ENCODE measurements at places on chromosomes 16 and 17. TPM values are rescaled to one million over a fixed set of nuclear protein-coding genes. Genes with fewer than 3 reads are reported as not detected.

IL17C gene
- not detected for total RNA-seq

TNS4 gene
- not detected for total RNA-seq

SLC35G6 gene
- not detected for total RNA-seq

NLE1 gene
- 19.2 TPM for total RNA-seq

DRC3 gene
- total RNA-seq = not detected

WNT9B gene
- total RNA-seq = not detected

Data from SJSA1 (cell line).